AG09309 (cell line): ENCODE measurements at places on chromosomes 11 and 22.

GRCh38 chr11:41458154-41458553, 1.3 kb downstream of the LRRC4C start:
- DNase-seq = no peak

- DNase-seq = no peak
Observed at GRCh38 chr11:8624698-8625097, 30.7 kb upstream of the STK33 start.

- DNase-seq = no peak
Observed at GRCh38 chr11:31845331-31845730, 34.2 kb upstream of the PAX6 start.

DNA sequence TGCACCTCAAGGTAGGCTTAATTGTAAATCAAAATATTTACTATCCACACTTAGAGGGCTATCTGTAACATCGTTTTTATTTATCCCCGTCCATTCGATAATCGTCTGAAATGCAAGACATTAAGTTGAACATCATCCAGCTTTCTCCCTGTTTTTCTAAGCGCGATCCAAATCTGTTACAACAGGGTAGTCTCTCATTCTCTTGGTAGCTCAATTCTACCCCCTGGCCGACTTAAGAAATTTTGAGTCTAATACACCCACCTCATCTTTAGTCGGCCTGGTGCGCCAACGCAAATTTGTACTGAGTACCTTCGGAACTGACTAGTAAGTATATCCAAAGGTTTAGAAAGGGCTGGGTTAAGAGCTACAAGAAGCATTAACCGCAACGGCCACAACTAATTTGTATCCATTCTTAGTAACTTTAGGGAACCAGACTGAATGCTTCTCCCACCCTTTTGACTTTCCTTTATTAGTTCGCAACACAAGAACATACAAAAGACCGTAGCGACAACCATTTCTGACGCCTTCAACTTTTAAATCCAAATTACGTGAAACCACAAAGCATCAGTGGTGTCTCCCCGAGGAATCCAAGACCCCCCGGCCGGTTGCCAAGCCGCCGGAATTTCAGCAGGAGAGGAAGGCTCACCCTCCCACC, 1.0 kb upstream of the ZNF143 start:
- DNase-seq = peak; percentile 14

- no peak for DNase-seq
Observed at GRCh38 chr22:20758688-20759087, 15.2 kb upstream of the SERPIND1 start.

DNA sequence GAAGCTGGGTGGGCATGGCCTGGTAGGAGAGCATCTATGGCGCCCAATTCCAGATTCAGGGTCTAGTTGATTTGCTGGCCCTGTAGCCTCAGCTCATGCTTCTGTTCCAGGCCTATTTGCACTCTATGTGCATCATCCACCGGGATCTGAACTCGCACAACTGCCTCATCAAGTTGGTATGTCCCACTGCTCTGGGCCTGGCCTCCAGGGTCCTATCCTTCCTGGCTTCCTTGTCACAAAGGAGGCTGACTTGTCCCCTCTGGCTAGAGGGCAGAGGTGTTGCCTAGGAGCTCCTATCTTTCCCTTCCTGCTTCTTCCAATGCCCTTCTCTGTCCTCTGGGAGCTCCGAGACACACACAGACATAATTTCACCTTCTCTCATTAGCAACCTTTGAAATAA, 21.3 kb downstream of the PIK3IP1 start:
- no peak for DNase-seq

- DNase-seq = no peak
Observed at GRCh38 chr22:32691101-32691500, 110.4 kb upstream of the TIMP3 start.

- DNase-seq = no peak
Observed at GRCh38 chr11:67998150-67999045, 5.5 kb downstream of the UNC93B1 start.

- DNase-seq = no peak
Observed at GRCh38 chr11:75523189-75523588, 2.6 kb downstream of the GDPD5 start.

DNA sequence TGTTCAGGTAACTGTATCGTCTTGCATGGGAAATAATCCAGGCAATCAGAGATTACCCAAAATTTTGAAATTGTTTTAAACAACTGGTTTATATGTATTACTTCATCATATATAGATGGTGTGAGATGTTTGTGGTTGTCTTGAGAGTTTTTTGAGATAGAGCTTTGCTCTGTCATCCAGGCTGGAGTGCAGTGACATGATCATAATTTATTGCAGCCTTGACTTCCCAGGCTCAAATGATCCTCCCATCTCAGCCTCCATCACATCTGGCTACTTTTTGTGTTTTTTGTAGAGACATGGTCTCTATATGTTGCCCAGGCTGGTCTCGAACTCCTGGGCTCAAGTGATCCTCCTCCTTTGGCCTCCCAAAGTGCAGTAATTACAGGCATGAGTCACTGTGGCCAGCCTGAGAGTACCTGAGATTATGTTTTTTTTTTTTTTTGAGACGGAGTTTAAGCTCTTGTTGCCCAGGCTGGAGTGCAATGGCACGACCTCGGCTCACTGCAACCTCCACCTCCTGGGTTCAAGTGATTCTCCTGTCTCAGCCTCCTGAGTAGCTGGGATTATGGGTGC, 11.5 kb downstream of the CTNND1 start:
- DNase-seq = no peak

GRCh38 chr11:117807482-117808327, 10.7 kb upstream of the DSCAML1 start:
- no peak for DNase-seq

DNA sequence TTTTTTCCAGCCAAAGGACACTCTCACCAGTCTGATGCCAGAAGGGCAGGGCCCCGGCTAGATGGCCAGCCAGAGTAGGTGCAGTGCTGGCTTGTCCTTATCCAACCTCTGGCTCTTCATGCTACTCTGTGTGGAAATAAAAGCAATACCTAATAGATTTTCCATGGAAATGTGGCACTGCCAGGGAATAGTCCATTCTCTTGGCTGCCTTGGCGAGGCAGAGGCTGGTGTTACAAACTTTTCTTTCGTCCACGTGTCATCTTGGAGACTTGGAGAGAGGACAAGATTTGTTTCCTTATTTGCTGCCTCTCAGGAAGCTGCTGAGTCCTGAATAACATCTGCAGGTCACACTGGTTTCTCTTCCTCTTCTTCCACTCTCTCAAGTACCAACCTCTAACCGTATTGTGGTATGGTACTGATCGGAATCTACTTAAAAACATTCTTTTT, 17.2 kb upstream of the C1QTNF4 start:
- DNase-seq = no peak

- DNase-seq = no peak
Observed at GRCh38 chr22:21100149-21101032, 54.6 kb downstream of the LRRC74B start.

DNA sequence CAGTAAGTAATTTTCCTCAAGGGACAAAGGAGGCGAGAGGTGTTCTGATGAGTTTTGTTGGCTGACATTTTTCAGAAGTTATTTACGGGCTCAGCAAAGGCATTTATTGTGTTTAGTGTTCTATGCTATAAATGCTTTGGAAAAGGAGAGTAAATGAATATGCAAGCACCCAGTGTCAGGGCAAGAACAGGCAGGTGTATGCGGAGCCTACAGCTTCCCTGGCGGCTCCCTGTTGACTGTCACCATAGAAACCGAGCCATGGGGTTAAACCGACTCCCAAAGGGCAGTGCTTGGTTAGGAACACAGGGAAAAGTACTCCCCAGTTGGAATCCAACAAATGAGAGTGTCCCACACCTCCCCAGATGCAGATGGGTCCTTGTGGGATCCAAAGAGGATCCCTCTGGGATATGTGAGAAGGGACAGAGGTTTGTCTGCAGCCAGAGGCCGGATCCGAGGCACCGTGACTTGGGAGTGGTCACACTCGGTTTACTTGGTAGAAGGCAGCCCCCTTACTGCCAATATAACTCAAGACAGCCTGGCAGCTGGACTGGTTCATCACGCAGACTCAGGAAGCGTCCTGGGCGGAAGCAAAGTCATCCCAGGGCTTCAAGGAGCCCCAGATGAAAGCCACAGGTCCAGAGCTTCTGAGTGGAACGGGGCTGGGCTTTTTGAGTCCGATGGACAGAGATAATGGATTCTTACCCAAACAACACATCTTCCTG, 329.7 kb downstream of the CTTN start:
- DNase-seq = no peak

GRCh38 chr11:86724137-86724536, 51.7 kb upstream of the ME3 start:
- no peak for DNase-seq

- DNase-seq = no peak
Observed at GRCh38 chr11:132751516-132752250, 780.6 kb downstream of the OPCML start.

DNA sequence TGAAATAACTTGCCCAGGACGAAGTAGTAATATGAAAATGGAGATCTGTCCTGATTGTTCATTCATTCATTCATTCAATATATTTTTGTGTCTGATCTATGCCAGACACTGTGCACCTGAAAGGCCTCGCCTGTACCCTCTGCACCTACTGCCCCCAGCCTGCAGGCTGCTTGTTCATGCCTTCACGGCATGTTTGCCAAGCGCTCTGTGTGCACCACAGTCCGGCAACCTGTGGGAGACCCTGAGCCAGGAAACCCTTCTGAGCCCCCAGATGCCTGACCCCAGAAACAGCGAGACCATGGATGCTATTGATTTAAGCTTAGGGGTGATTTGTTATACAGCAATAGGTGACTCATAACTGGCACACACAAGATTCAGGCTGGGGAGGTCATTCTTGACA, 47.0 kb downstream of the RTL6 start:
- DNase-seq = no peak

- DNase-seq = no peak
Observed at GRCh38 chr11:36007127-36007655, 63.3 kb downstream of the LDLRAD3 start.

DNA sequence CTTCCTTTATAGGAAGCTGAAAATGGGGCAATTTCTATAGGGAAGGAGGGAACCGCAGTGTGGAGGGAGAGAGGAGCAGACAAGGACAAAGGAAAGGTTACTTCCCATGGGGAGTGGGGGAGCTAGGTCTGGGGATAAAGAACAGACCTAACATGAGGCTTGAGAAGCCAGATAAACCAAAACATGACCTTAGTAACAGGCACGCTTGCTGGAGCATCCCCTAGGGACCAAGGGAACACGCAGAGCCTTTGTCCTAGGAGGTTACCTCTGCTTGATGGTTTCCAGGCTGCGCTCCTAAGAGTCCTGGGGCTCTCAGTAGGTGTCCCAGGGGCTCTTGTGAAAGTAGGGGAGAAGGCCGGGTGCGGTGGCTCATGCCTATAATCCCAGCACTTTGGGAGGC, 271.4 kb upstream of the NCAM1 start:
- DNase-seq = no peak

GRCh38 chr22:27690599-27690998, 111.0 kb downstream of the MN1 start:
- DNase-seq = no peak

- DNase-seq = no peak
Observed at GRCh38 chr11:8757533-8757932, 74.9 kb downstream of the RPL27A start.

DNA sequence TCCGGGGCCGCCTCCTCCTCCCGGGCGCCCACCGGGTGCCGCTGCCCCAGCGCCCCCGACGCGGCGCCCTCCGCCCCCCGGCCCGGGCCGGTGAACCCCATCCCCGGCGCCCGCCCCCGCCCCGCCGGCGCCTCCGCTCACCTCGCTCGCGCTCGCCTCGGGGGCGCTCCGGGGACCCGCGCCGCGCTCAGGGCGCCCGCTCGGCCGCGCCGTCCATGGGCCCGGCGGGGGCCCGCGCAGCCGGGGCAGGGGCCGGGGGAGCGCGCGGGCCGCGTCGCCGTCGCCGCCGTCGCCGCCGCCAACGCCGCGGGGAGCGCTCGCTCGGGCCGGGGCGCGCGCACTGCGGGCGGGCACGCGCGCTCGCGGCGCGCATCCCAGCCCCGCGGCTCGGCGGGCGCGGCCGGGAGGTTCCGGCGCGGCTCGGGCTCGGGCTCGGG, 293 bp downstream of the DUSP8 start:
- no peak for DNase-seq

DNA sequence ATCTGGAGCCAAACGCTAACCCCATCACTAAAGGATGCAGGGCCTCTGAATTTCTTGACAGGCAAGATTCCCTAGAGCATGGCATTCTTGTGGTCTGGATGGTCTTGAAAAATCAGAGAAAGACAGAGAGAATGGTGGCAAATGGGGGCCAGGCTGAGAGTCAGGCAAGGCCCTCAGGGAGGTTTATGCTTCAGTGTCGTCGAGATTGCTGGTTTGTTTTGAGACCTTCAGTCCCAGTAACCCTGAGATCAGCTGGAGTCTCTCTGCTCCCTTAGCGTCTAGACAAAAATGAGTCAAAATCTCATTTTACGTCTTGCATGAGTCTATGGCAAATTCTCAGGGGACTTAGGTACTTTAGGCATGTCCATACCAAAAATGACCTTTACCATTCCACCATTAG, 539.3 kb downstream of the SOX6 start:
- DNase-seq = no peak

- DNase-seq = no peak
Observed at GRCh38 chr11:113435190-113435968, 39.8 kb downstream of the DRD2 start.

- DNase-seq = no peak
Observed at GRCh38 chr22:49590851-49591445, 236.7 kb downstream of the BRD1 start.

DNA sequence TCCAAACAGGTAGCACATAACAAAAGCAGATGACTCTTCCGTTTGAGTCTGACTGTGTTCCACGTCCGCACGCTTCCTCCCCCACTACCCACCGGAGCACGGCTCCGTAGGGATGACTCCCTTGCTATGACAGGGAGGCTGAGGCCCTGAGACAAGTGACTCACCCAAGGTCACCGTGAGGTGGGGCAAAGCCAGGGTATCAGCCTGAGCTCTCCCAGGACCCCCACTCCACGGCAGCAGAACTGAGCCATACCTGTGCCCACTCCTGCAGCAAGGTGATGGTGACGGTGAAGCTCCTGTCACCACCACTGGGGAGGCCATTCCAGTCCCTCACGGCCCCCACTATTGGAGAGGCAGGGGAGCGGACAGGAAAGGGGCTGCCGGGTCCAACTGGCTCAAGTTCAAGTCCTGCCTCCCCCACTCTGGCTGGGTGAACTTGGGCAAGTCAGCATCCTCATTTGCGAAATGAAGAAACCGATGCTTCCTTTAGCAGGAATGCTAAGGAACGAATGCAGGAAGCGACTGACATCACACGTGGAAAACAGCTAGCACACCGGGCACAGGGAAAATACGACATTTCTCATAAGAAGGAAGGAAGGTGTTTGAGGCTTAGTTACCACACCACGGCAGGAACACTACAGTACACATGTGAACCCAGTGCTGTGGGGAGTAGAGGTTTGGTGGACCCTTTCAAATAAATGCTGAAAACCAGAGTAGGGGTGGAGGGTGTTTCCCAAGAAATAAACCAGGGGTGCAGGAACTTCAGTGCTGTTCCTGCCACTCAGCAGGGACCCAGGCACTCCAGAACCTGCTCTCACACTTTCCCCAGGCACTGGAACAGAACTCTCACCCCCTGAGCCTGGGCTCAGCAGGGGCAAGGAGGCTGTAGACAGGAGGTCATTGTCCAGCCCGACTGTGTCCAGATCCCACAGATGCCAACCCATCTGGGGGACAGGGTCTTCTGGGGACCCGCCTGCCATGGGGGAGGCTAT, 32.4 kb upstream of the CBX7 start:
- no peak for DNase-seq

GRCh38 chr11:116644941-116645305, 127.9 kb downstream of the BUD13 start:
- no peak for DNase-seq

- DNase-seq = no peak
Observed at GRCh38 chr22:28544431-28544868, 135.2 kb downstream of the TTC28 start.

- DNase-seq = no peak
Observed at GRCh38 chr11:134030853-134031252, 38.0 kb upstream of the JAM3 start.

GRCh38 chr22:49307481-49307830, 520.2 kb downstream of the BRD1 start:
- DNase-seq = no peak
